ENCODE measurements at places on chromosomes 7 and 10.

GRCh38 chr10:7388602-7389001 is 22.2 kb downstream of the SFMBT2 start:
- DNase-seq = no peak

DNA sequence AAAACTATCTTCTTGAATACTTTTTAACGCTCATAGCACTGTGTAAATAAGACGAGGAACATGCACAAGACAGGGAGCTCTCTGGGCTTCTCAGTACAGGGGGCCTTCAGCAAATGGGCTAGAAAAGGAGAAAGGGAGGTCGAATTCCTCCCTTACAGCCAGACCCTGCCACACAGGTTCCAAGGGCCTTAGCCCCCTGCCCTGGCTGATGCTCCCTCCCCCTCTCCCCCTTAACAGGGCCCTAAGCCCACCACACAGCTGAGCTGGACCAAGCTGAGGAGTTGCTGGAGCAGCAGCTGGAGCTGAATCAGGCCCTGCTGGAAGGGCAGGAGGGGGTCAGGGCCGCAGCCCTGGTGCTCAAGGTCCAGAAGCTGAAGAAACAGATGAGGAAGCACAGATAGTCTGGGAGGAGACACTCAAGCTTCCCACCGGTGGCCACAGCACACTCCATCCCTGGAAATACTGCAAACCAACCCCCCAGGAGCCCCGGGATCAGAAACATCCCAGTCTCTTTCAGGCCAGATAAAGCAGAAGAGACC is 153.9 kb downstream of the SNX13 start:
- DNase-seq = no peak

DNA sequence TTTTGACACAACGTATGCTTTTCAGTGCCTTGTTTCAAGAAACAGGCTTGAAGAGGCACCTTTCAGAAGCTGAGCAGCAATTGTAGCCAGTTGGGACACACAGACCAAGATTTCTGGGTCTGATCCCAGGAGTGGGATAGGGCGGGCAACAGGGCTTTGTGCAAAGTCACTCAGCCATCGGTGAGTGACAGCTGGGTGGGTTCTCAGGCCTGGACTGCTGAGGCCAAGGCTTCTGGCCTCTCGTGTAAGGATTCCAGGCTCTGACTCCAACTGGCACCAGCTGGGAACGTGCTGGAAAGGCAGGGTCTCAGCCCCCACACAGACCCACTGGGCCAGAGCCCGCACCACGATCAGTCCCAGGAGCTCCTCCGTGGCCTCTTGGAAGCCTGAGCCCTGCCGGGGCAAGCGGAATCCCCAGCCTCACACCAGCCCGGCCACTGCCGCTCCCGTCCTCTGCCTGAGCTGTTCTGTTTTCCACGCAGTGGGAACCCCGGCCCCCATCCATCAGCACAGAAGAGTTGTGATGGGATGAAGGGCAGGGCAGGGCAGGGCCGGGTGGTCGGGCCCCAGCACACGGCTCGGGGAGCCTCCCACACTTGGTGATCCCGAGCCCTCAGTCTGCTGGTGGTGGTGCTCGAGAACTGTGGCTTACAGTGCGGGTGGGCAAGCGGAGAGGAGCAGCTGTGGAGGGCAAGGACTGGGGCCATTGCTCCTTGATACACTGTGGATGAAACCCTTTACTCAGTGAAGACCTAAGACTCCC is 46.8 kb downstream of the VIPR2 start:
- no peak for DNase-seq

GRCh38 chr7:28328146-28328545 is 84.2 kb upstream of the CREB5 start:
- DNase-seq = no peak

- DNase-seq = peak; percentile 15
Measured at GRCh38 chr10:12534824-12535223, 185.5 kb downstream of the CAMK1D start.

- DNase-seq = no peak
Measured at GRCh38 chr10:20489961-20490360, 407.1 kb downstream of the NEBL start.

- no peak for DNase-seq
Measured at GRCh38 chr7:16944936-16945335, 63.2 kb upstream of the AGR3 start.

- DNase-seq = no peak
Measured at GRCh38 chr7:87420173-87420572, 55.3 kb downstream of the ABCB4 start.

DNA sequence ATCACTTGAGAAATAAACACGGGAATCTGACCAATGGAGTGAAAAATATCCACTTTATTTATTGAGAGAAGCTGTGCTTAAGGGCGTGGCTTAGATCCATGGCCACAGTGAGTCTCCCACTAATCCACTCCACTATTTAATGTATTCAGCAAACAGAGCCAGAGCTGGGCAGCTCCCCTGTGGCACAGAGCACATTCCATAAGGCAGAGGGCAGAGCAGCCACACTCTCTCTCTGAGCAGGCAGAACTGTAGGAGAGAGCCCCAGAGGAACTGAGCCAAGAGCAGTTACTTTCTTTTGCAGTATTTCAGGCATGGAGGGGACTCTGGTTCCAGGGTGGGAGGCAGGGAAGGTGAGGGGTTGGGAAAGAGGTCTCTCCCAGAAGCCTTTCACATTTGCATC is 106.0 kb downstream of the GALNT17 start:
- no peak for DNase-seq

Data from stimulated activated CD4-positive, alpha-beta T cell treated with anti-CD3 and anti-CD28 coated beads, Interleukin-2, amount 100 ng/mL, for 24 hours (primary cell).